ENCODE measurements at places on chromosomes 16 and 17.
A peak's percentile ranks its signal among the peaks of the same experiment; 100 is the strongest.

GRCh38 chr16:52101246-52101645 is 445.7 kb downstream of the TOX3 start:
- no peak for DNase-seq

DNA sequence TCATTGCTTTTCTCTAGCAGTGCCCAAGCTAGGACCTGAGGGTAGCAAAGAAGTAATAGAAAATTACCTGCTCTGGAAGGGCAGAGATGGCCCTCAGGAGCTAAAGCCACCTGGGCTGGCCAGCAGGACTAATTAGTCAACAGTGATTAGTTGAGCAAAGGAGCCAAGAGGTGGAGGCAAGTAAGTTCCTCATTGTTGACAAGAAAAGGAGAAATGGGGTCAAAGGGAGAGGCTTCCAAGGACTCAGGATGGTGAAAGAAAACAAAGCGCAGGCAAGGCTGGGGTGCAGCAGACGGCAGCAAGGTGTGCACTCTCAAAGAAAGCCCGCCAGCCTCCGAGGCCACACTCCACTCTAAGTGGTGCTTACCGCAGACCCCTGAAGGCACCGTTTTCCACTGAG is 44.6 kb downstream of the CMTM4 start:
- no peak for DNase-seq

GRCh38 chr16:50402298-50402895 is 33.6 kb upstream of the BRD7 start:
- peak; percentile 21 for DNase-seq

GRCh38 chr17:59425085-59425931 is 93.9 kb downstream of the YPEL2 start:
- DNase-seq, result no peak

GRCh38 chr16:12728469-12728868 is 75.2 kb downstream of the CPPED1 start:
- no peak for DNase-seq

DNA sequence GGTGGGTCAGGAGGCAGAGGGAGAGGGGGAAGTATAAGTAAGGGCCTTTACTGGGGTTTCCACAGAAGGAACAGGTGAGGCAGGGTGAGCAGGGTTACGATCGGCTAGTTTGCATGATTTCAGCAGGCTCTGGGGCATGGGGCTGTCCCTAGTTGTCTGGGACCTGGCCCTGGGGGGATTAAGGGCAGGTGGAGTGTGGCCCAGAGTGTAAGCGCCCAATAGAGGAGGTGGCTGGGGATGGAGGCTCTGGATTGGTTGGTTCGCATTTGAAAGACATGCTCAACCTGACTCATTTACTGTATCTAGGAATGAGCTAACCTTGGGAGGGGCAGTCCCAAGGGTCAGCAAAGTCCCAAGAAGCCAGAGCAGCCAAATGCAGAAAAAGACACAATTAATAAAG is 230.3 kb downstream of the MAP2K4 start:
- no peak for DNase-seq

- DNase-seq, result peak; percentile 47
Measured at GRCh38 chr17:7703584-7704479, 1.2 kb upstream of the EFNB3 start.

- no peak for DNase-seq
Measured at GRCh38 chr17:14268264-14268663, 31.6 kb upstream of the CDRT15 start.

Data from liver (tissue), 10 donors.